ENCODE measurements at places on chromosomes 2 and 18. TPM values are rescaled to one million over a fixed set of nuclear protein-coding genes. Genes with fewer than 3 reads are reported as not detected.

GRCh38 chr2:218360453-218360852, 3.8 kb downstream of the CATIP start:
- H3K4me1 ChIP-seq = no peaks in the 10 kb centered on the region
- DNase-seq = no peak
- no peak overlapping the region for H3K27ac ChIP-seq
- H3K36me3 ChIP-seq = no peaks in the 10 kb centered on the region

The COL5A2 gene
- total RNA-seq = 0.22 TPM

The RNF125 gene
- 81.7 TPM for total RNA-seq

- no peaks in the 10 kb centered on the region for H3K27me3 ChIP-seq
- H3K4me1 ChIP-seq = no peaks in the 10 kb centered on the region
- H3K4me3 ChIP-seq = no peak overlapping the region
- no peak for DNase-seq
- peaks cover 47% of the 10 kb centered on the region for H3K36me3 ChIP-seq
These were observed 51.8 kb upstream of the AP1S3 start for GRCh38 chr2:223889229-223889628.

DNA sequence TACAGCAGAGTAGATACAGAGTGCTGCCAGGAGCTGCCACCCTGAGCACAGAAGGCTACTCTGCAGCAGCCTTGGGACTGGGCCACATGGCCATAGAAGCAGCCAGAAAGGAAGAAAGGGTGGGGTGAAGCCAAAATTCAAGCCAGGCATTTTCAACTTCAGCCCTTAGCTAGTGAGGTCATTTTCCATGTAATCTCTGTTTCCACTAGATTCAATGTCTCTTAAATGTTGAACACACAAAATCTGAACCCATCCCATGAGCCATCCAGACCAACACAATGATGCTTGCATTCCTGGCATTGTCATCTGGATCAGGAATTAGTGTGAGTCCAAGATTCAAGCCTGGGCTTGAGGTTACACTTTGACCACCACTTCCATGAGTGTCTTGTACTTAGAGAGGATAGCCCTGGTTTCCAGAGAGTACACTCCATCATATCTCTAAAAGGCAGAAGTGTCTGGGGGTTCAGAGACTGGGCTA, 243.6 kb downstream of the OSR1 start:
- H3K4me1 ChIP-seq = no peaks in the 10 kb centered on the region
- H3K27me3 ChIP-seq = no peaks in the 10 kb centered on the region
- no peak overlapping the region for H3K27ac ChIP-seq
- H3K4me3 ChIP-seq = no peak overlapping the region
- DNase-seq = no peak

The RAB10 gene
- 40.8 TPM for total RNA-seq

GRCh38 chr2:96088340-96089335, 27.7 kb downstream of the ADRA2B start:
- H3K27me3 ChIP-seq = peaks cover under 1% of the 10 kb centered on the region
- H3K36me3 ChIP-seq = no peaks in the 10 kb centered on the region
- no peak for DNase-seq
- no peak overlapping the region for H3K4me3 ChIP-seq
- H3K27ac ChIP-seq = no peak overlapping the region
- H3K4me1 ChIP-seq = no peaks in the 10 kb centered on the region

DNA sequence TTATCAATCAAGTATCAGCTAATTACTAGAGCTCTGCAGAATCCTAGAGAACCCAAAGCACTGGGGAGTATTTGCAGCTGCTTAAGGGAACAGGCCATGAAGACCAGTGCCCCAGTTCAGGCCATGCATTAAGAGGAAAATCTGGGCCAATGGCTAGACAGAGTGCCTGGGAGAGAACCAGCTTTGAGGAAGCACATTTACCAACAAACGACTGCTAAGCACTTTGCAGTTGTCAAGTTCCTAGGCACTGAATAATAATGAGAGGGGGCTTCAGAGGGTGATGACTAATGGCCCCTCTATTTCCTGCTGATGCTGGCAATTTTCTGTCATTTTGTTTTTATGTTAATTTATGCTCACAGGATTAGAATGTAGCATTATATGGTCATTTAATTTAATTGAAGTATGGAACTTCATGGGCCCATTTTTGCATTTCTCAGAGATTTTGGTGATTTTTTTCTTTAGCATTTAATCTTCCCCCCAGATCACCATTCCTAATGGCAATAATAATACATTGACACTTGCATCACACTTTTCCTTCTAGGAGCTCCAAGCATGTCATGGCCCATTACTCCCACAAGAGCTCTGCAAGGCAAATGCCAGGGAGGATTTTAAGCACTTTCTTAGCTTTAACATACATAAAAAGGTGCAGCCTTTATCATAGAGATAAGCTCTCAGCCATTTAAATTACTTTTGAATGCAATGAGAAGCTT, 147.7 kb upstream of the SPATS2L start:
- DNase-seq = no peak
- H3K27ac ChIP-seq = no peak overlapping the region
- H3K4me1 ChIP-seq = no peaks in the 10 kb centered on the region
- peaks cover 4% of the 10 kb centered on the region for H3K27me3 ChIP-seq

DNA sequence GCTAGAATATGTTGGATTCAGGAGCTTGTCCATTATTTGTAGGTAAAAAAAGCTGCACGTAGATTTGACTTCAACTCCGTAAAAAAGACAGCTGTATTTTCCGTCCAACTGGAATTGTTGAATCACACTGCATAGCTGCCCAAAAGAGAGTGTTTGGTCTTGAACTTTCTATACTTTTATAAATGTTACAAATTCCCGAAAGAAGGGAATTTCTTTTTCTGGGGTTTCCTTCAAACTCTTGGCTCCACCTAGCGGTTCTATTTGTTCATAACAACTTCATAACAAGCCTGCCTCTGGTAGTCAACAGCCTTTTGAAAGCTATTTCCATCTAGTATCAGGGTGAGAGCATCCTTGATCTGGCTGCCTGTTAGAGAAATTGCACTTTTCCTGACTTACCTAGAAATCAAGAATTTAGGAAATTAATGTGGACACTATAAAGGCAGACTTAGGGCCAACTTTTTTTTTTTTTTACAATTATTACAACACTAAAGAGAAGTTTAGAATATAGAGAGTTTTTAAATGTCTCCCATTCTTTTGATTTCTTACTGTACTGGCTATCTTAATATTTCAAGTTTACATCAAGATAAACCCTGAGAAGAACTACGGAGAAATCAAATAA, 48.1 kb downstream of the TMEM185B start:
- peak; percentile 69 for DNase-seq
- H3K4me1 ChIP-seq = peaks cover 51% of the 10 kb centered on the region
- no peaks in the 10 kb centered on the region for H3K27me3 ChIP-seq
- H3K36me3 ChIP-seq = no peaks in the 10 kb centered on the region

The FOXI3 gene
- not detected for total RNA-seq

The PCARE gene
- not detected for total RNA-seq

GRCh38 chr2:170963386-170963785, 34.3 kb downstream of the GORASP2 start:
- no peaks in the 10 kb centered on the region for H3K27me3 ChIP-seq
- no peaks in the 10 kb centered on the region for H3K4me1 ChIP-seq
- no peak for DNase-seq
- no peak overlapping the region for H3K27ac ChIP-seq
- peaks cover 80% of the 10 kb centered on the region for H3K36me3 ChIP-seq
- H3K4me3 ChIP-seq = no peak overlapping the region

GRCh38 chr2:40760071-40760666, 308.3 kb upstream of the SLC8A1 start:
- no peak overlapping the region for H3K27ac ChIP-seq
- no peaks in the 10 kb centered on the region for H3K36me3 ChIP-seq
- peak; percentile 44 for DNase-seq
- H3K4me3 ChIP-seq = no peak overlapping the region

GRCh38 chr18:30908381-30908780, 134.2 kb downstream of the DSC3 start:
- no peaks in the 10 kb centered on the region for H3K27me3 ChIP-seq
- no peak for DNase-seq
- H3K4me3 ChIP-seq = no peak overlapping the region
- H3K27ac ChIP-seq = no peak overlapping the region

DNA sequence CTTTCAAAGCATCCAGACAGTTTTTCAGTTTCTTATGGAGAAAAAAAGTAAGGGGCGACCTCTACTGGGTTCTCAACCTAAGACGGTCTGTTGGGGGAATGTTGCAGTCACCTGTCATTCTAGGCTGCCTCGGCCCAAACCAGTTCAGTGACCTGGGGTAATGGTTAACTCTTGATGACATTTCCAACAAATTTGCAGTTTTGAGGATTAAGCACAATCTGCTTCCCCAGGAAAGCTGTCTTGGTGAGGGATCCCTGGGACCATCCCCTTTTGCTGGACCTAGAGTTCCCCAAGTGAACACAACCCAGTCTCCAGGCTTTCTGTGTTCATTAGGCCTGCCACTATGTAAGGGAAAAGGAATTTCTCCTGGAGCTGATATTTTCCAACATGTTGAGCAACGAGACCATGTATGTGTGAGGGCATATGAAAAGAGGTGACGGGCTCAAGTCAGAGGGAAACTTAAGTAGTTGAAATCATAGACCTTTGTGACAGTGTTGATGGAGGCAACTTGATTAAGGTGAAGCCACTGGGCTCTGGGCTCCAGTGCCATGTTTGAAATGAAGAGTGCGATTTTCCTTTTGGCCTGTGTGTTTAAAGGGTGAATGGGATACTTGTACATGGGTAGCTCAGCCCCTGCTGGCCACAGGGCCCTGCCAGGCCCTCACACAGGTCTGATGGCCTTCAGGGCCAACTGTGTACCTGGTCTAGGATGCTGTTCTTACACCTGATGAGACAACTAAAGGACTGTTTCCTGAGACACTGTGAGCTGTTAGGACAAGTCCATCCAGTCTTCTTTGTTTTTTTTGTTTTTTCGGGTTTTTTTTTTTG, 27.0 kb downstream of the FOSL2 start:
- peak; percentile 41 for DNase-seq
- H3K36me3 ChIP-seq = peaks cover 3% of the 10 kb centered on the region
- no peaks in the 10 kb centered on the region for H3K27me3 ChIP-seq
- no peak overlapping the region for H3K4me3 ChIP-seq
- no peak overlapping the region for H3K27ac ChIP-seq
- peaks cover 21% of the 10 kb centered on the region for H3K4me1 ChIP-seq

The MOCOS gene
- total RNA-seq = not detected

The DSG4 gene
- not detected for total RNA-seq

The BIN1 gene
- total RNA-seq = 204 TPM

DNA sequence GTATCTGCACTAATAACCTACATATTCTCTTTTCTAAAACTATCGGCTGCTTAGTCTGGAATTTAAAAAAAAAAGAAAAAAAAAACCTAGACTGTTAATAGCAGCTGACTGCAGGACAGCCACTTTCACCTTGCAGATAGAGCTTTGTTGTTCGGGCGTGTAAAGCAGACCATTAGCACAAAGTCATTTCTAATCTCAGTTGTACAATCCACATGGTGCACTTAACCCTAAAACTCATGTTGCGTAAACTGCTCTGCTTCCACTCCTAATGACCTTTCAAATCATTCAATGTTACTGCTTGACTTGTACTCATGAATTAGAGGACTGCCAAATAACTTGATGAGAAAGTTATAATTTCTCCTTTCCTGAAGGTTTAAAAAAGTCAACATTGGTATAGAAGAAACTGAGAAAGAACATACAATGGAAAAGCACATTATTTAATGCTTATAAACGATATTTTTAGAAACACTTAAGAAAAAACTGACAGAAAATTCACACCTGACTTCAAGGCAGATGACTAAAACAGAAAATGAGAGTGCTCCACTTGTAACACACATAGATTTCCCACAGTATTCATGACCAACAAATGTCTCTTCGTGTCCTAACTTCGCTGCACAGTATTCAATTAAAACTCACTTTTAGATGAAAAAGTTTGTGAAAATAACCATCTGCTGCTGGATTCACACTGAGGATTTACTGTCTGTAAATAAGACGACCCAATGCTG, 2.6 kb downstream of the CDH2 start:
- no peak overlapping the region for H3K4me3 ChIP-seq
- no peak for DNase-seq
- no peak overlapping the region for H3K27ac ChIP-seq
- H3K36me3 ChIP-seq = no peaks in the 10 kb centered on the region

- H3K4me1 ChIP-seq = peaks cover 16% of the 10 kb centered on the region
- peaks cover 85% of the 10 kb centered on the region for H3K36me3 ChIP-seq
- DNase-seq = no peak
- H3K27me3 ChIP-seq = no peaks in the 10 kb centered on the region
These were observed 6.0 kb downstream of the DDX18 start for GRCh38 chr2:117820444-117820843.

- no peaks in the 10 kb centered on the region for H3K4me1 ChIP-seq
- H3K4me3 ChIP-seq = no peak overlapping the region
- no peak for DNase-seq
- no peaks in the 10 kb centered on the region for H3K36me3 ChIP-seq
- peaks cover 3% of the 10 kb centered on the region for H3K27me3 ChIP-seq
These were observed 31.8 kb downstream of the C1D start for GRCh38 chr2:68031043-68031442.

- H3K4me3 ChIP-seq = no peak overlapping the region
- DNase-seq = no peak
- H3K27ac ChIP-seq = no peak overlapping the region
These were observed 145.8 kb downstream of the BABAM2 start for GRCh38 chr2:28036307-28036706.

DNA sequence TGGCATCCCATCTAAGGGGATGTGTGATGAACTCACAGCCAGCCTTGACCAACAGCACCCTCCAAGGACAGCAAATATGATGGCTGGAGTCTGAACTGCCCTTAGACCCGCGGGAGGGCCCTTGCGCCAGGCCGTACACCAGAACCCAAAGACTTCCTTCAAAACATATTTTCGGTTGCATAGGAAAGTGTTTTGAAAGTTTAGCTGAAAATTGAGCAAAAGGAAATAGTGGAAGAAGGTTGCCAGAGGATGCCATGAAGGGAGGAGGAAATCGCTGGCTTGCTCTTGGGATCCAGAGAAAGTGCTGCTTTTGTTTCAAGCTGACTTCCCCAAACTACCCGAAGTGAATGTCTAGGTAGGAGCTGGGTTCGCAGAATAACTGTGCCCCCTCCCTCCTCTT, 61.3 kb downstream of the IL1R2 start:
- no peak overlapping the region for H3K4me3 ChIP-seq
- no peak overlapping the region for H3K27ac ChIP-seq
- no peak for DNase-seq
- H3K36me3 ChIP-seq = no peaks in the 10 kb centered on the region
- no peaks in the 10 kb centered on the region for H3K4me1 ChIP-seq
- no peaks in the 10 kb centered on the region for H3K27me3 ChIP-seq

GRCh38 chr2:219681694-219682300, 54.4 kb downstream of the SLC4A3 start:
- no peak overlapping the region for H3K27ac ChIP-seq
- DNase-seq = no peak
- H3K4me3 ChIP-seq = no peak overlapping the region
- no peaks in the 10 kb centered on the region for H3K36me3 ChIP-seq
- no peaks in the 10 kb centered on the region for H3K4me1 ChIP-seq

The CGREF1 gene
- not detected for total RNA-seq

GRCh38 chr18:22322243-22322691, 95.4 kb downstream of the CTAGE1 start:
- no peaks in the 10 kb centered on the region for H3K4me1 ChIP-seq
- no peaks in the 10 kb centered on the region for H3K27me3 ChIP-seq
- no peaks in the 10 kb centered on the region for H3K36me3 ChIP-seq
- no peak overlapping the region for H3K4me3 ChIP-seq
- DNase-seq = no peak

GRCh38 chr2:171083451-171083850, 77.2 kb downstream of the TLK1 start:
- peaks cover 67% of the 10 kb centered on the region for H3K4me1 ChIP-seq
- H3K4me3 ChIP-seq = peak overlapping the region; percentile 73
- no peak for DNase-seq
- H3K27ac ChIP-seq = peak overlapping the region; percentile 58

- no peaks in the 10 kb centered on the region for H3K27me3 ChIP-seq
- H3K4me3 ChIP-seq = no peak overlapping the region
- no peak overlapping the region for H3K27ac ChIP-seq
These were observed 160.4 kb upstream of the TMEM200C start for GRCh38 chr18:6055711-6056110.

- H3K36me3 ChIP-seq = no peaks in the 10 kb centered on the region
- no peaks in the 10 kb centered on the region for H3K27me3 ChIP-seq
These were observed 323.9 kb upstream of the NRP2 start for GRCh38 chr2:205358351-205358815.

Measured in CD4-positive, CD25-positive, alpha-beta regulatory T cell (primary cell).